ENCODE measurements at places on chromosomes 5 and 9.

GRCh38 chr9:68648971-68649370 is 56.1 kb upstream of the PIP5K1B start:
- DNase-seq, result no peak

GRCh38 chr9:90100014-90100413 is 495.2 kb downstream of the GADD45G start:
- no peak for DNase-seq

GRCh38 chr5:163947848-163948666 is 442.6 kb downstream of the MAT2B start:
- DNase-seq, result no peak

- DNase-seq, result no peak
These were observed 231.3 kb downstream of the ATPSCKMT start for GRCh38 chr5:10018201-10019069.

- no peak for DNase-seq
These were observed 101.2 kb downstream of the NMUR2 start for GRCh38 chr5:152303841-152304240.

- no peak for DNase-seq
These were observed 6.5 kb upstream of the FAM78A start for GRCh38 chr9:131282688-131283422.

Measured in head of caudate nucleus (tissue), 42 donors.